ENCODE measurements at places on chromosomes 16 and 17. TPM values are rescaled to one million over a fixed set of nuclear protein-coding genes. Genes with fewer than 3 reads are reported as not detected.

Gene KRTAP4-9
- not detected for total RNA-seq

Gene BTBD17
- not detected for total RNA-seq

Gene SDR42E2
- not detected for total RNA-seq

Gene NKD1
- 6.7 TPM for total RNA-seq

Gene HNF1B
- 44.6 TPM for total RNA-seq

Gene SOX9
- 0.59 TPM for total RNA-seq

Gene TP53TG3B
- not detected for total RNA-seq

- no peak for DNase-seq
These were observed 229.5 kb downstream of the FTO start for GRCh38 chr16:53933407-53933806.

DNA sequence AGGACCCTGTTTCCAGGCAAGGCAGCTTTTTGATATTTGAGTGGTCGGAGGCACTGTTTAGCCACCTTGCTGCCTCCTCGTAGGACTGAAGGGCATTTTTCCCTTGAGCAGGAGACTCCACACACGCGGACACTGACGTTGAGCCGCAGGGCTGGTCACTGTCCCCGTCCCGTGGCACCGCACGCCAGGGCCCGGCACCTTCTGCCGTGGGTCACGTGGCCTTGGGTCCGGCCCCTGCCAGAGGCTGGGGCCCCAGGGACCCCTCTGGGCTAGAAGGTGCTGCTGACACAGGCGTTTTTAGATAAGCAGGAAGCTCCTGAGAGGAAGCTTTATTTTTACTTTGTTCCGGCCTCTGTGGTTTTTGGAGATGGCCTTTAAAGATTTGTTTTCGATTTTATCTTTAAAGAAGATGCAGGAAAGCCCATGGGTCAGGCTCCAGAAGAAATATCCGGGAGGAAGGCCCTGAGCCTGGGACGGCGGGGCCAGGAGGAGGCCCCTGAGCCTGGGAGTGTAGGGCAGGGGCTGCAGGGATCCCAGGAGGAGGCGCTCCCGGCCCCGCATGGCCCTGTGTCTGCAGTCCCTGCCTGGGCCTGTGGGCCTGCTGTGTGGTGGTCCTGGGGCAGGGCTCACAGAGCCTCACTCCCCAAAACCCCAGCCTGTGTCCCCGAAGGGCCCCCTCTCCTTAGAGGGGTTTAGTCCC, 30.5 kb upstream of the GNG13 start:
- DNase-seq = no peak

DNA sequence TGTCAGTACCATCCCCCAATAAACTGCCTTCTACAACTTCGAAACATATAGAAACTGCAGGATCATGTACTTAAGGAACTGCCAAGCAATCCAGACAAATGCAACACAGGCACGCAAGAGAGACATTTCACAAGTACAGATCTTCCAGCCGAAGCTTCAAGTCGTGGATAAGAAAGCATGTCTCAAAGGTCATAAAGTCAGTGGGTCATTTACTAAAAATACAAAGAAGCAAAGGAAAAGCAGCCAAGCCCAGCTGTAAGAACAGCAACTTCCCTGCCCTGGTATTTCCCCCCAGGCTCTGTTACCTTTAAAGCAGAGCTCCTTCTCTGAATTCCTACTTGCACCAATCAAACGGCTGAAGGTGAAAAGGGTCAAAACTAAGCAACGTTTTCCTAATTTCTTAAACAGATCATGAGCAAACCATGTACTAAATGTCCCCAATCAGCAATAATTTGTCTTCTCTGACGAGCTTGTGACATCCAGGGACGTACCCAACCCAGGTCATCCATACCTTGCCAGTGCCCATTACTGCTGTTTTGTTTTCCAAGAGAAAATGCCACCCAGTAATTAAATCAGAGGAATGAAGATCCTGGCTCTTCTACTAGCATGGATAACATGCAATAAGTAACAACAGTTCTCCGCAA, 1.7 kb downstream of the AKTIP start:
- no peak for DNase-seq

DNA sequence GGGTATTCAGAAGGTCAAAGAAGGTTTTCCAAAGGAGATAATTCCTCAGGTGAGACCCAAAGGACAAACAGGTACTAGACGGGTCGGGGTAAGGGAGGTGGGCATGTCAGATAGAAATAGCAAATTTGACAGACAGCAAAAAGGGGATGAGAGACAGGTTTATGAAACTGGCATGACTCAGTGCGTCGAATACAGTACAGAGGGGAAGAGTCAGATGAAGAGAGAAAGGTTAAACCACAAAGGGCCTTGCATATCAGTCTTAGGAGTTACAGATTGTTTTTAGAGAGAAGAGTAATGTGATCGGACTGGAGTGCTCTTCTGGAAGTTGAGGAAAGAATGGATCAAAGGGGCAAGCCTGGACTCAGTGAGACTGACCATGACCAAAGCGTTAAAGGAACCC, 88.4 kb downstream of the ZZEF1 start:
- DNase-seq = no peak

GRCh38 chr17:66508896-66509844, 206.8 kb downstream of the PRKCA start:
- DNase-seq = no peak

GRCh38 chr17:80956321-80957190, 35.1 kb upstream of the CHMP6 start:
- DNase-seq = no peak

GRCh38 chr17:58605470-58605869, 86.4 kb downstream of the TEX14 start:
- DNase-seq = no peak

GRCh38 chr16:10016752-10017151, 165.5 kb downstream of the GRIN2A start:
- DNase-seq = no peak

DNA sequence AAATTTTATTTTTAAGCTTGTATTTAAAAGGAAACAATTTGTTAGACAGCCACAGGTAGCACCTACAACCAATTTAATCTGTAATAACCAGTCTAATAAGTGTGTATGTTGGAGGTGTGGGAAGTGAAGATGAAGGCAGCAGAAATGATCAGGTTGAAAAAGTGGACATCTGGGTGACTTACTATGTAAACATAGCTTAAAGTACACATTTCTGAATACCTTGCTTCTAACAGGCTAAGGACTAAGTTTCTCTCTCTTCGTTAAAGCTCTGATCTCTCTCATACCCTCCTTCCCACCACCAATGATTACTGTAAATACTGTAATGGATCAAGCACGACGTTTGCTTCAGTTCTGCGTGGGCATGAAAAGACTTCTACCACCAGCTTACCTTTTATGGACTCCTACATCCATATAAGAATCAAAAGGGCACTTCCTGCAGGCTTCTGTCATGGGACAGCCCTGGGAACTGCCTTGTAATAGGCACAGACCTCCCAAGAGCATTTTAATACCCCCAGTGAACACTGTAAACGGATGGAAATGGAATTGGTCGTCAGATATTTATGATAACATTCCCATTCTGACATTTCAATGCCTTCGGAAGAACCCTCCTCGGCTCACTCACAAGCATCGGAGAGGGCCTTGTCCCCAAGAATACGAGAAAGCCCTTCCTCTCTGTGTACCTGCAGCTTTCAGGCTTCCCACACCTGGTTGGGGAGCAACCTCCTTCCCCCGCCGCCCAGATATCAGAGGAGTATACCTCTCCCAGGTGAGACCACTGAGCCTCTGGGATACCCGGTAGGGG, 700 bp downstream of the CCDC43 start:
- DNase-seq = no peak

DNA sequence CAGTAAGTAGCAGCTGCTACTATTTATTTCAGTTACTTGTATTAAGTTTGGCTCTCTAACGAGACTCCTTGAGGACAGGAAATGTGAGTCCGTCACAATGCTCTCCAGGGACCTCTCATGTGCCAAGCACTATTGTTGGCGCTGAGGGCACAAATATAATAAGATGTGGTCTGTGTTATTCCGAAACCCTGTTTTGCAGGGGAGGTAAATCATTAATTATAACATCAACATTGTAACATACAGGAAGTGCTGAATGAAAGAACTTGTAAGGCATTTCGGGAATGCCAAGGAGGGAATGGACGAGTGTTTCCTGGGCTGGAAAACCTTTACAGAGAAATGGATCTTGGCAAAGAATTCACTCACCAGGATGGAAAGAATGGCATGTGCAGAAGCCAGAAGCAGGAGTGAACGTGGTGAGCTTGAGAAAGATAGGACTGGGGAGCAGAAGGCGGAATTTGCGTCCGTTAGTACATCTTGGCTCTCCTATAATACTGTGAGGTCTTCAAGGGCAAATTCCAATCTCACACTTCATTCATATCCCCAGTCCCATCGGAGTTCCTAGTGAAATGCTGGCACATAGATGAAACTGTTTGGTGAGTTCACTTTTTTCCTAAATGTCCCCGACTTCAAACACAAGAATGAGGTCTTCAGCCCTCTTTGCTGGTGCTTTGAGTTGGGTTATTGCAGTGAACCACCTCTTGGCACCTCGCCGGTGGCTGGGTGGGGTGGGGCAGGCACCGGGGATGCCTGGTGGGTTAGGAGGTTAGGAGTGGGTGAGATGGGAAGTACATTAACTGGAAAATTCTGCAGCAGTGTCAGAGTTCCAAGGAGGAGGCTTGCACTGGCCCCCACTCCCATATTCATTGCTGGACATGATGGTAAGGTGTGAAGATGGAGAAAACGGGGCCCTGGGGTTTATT, 11.5 kb downstream of the TAC4 start:
- no peak for DNase-seq

DNA sequence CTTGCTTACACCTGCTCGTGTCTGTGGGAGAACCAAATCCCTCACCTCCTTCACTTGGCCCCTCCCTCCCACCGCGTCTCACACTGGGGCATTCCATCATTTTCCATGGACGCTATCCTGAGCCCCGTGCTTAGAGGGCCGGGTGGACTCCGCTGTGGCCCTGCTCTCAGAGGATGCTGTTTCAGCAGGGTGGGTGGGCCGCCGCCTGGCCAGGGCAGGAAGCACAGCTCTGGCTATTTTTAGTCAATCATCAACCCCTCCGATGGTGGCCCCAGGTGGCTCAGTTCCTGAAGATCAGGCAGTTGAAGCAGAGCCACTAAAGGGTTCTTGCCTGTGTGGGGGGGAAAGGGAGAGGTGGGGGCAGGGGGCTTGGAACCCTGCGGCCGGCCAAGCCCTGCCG, 230.3 kb downstream of the ENGASE start:
- peak; percentile 86 for DNase-seq

DNA sequence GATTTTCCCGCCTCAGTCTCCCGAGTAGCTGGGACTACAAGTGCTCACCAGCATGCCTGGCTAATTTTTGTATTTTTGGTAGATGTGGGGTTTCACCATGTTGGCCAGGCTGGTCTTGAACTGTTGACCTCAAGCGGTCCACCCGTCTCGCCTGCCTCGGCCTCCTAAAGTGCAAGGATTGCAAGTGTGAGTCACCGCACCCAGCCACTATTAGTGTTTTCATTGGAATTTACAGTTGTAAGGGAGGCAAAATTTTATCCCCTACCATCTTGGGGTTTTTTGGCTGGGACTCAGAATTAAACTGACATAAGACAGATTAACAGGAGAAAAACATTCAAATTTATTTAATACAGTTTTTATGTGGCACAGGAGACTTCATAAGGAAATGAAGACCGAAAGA, 12.3 kb upstream of the MYCBPAP start:
- DNase-seq = peak; percentile 29

DNA sequence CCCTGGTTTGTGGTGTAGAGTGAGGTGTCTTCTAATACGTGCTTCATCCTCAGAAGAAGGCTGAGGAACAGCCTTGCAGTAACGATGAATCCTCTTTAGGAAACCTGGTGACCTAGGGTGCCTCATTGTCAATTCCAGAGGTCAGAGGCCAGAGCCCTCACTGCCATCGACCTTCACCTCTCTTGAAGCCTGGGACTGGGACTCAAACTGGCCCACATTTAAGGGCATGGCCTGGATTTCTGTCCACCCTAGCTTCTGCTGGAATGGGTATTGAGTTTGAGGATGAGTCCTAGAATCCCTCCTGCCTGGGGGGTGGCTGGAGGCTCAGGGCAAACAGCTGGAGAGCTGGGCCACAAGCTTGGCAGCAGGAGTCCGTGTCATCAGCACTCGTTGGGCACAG, 38.6 kb downstream of the ELAC2 start:
- no peak for DNase-seq

DNA sequence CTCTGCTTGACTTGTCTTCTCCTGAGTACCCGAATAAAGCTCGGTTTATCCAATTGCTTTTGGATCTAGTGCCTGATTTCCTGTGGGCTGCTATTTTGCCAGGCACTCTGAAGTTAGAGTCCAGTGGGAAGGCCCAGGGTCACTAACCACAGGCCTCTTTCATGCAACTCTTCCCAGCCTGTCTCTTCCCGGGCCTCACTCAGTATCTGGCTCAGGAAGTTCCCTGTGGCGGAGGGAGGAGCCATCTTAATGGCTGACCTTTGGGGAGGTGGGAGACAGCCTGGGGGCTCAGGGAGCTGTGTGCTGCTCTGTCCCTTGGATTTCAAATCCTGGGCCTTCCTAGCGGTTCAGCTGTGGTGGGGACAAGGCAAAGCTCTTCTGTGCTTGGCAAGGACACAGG, 328.5 kb downstream of the SLC39A11 start:
- DNase-seq = peak; percentile 88

GRCh38 chr17:17150448-17150800, 55.7 kb downstream of the PLD6 start:
- DNase-seq = no peak

DNA sequence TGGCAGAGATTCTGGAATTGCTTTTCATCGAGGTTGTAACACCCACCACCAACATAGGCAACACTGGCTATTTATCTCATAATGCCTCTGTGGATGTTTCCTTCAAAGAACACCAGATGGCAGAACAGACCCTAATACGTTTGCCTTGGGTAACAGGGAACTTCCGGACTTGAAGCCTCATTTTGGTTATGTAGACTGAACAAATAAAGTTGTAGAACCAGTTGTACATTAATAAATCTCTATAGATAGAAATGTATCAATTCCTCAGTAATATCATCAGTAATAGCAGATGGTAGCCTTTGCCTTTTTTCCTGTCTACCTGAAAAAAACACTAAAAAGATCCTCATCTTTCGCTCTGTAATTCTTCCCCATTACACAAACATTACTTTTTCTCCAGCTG, 25.9 kb upstream of the APOH start:
- DNase-seq = no peak
